Femur (tissue), 1 donor: ENCODE measurements at places on chromosomes 12 and 14.

DNA sequence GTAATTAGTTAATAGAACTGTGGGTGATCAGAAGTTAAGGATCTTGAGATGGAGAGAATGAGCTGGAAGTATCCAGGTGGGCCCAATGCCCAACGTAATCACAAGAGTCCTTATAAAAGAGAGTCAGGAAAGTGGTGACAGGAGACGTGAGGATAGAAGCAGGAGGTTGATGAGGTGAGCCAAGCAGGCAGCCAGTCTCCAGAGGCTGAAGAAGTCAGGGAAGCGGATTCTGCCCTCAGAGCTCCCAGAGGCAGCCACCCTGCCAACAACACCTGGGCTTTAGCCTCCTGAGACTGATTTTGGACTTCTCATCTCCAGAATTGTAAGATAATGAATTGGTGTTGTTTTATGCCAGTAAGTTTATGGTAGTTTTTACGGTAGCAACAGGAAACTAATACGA lies 10.1 kb upstream of the SAV1 start:
- DNase-seq: no peak

GRCh38 chr12:88953029-88953586 lies 372.8 kb upstream of the KITLG start:
- no peak for DNase-seq

GRCh38 chr12:6830286-6830890 lies 2.2 kb downstream of the P3H3 start:
- DNase-seq: no peak

- DNase-seq: no peak
Measured at GRCh38 chr14:30620178-30620577, 1.9 kb upstream of the SCFD1 start.

- no peak for DNase-seq
Measured at GRCh38 chr14:73851000-73851399, 631 bp upstream of the PTGR2 start.

- DNase-seq: no peak
Measured at GRCh38 chr12:78179346-78179745, 348.7 kb downstream of the NAV3 start.

GRCh38 chr14:53715193-53715721 lies 241.4 kb downstream of the BMP4 start:
- peak; percentile 15 for DNase-seq

- DNase-seq: no peak
Measured at GRCh38 chr14:104697317-104697703, 7.9 kb downstream of the INF2 start.

GRCh38 chr14:100383727-100384158 lies 60.6 kb downstream of the SLC25A47 start:
- DNase-seq: peak; percentile 74

DNA sequence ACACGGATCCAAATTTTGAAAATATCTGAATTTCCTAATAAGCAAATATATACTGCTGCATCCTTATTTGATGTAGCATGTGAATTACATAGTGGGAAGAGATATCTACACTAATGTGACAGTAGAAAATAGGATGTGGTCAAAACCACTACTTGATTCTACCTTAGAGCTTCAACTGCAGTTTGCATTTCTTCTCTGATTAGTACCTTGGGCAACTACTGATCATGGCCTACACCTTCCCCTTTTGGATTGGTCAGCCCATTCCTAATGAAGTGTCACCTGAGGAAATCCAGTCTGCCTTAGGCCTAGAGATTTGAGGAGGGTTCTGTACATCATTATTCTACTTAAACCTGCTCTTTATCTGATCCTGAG lies 10.7 kb downstream of the LLPH start:
- no peak for DNase-seq

GRCh38 chr14:89266754-89267153 lies 150.3 kb downstream of the FOXN3 start:
- no peak for DNase-seq
